ENCODE measurements at places on chromosomes 1 and 21.

DNA sequence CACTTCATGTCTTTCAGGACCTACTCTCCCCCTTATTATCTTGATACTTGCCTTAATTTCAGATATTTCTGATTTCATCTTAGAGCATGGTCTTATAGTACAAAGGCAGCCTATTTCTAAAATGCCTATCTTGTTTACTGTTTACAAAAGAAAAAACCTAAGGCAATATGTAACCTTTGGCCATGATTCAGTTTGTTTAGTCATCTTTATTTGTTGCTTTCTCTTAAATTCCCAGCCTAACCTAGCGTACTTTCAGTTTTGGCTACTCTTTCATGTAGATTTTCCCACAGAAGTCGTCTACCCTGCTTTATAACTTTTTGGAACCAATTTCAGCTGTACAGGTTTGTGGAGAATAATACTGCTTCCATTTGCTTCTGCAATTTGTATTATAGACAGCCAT is 81.8 kb downstream of the KIF1B start:
- no peak for DNase-seq

DNA sequence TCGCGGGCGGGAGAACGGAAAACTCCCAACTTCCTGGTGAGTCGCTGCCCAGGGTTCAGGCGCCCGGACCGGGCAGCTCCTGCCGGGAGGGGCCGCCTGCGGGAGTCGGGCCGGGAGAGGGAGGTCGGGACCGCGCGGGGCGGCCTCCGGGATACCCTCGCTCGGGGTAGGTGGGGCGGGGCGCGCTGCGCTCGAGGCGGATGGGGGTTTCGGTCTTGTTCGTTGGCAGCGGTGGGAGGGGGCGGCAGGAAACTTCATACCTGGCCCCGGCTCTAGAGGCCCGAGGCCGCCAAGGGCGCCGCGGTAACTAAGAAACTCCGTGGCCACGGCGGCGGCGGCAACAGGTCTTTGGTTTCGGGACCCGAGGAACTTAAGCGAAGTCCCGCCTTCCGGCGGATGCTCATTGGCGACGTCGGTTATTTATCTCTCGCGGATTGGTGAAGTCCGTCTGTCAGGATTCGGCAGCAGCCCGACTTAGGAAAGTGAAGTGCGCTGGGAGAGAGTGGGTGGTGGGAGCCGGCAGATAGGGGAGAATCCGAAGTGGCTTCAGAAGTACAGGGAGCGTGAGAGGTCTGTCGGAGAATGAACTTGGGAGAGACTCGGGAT is 546 bp downstream of the NEK7 start:
- DNase-seq: peak; percentile 94

- DNase-seq: no peak
Measured at GRCh38 chr1:176742322-176742721, 279.3 kb downstream of the PAPPA2 start.

GRCh38 chr1:56287721-56288120 is 291.6 kb downstream of the PLPP3 start:
- DNase-seq: no peak

DNA sequence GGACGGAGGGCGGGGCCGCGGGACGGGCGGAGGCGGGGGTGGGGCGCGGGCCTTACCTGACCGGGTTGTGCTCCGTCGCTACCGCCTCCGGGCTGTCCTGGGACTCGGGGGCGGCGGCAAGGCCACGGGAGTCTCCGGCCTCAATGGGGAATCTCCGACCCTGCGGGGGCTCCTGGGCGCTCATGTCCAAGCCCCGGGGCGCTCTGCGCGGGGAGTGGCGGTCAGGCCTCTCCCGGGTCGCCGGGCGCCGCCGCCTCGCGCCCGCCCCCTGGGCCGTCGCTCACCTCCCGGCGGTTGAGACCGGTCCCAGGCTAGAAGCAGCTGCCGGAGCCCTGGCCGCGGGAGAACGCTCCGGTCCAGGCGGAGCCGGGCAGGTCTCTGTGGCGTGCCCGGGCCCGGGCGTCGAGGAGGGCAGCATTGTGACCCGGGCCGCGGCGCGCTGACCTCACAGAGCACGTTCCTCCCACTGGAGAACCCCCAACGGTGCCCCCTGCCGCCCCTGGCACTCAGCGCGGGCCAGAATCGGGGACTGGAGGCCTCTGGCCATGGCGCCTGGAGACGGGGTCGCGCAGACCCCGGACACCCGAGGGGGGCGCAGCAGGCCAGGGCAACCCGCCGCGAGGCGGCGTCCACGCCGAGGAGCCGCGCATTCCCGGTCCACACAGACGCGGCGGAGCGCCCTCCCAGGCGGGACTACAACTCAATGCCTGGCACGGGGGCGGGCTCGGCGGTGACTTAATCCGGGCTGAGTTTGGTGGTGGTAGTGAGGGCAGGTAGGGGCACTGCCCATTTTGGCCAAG is 411 bp downstream of the FAM229A start:
- peak; percentile 33 for DNase-seq

- peak; percentile 51 for DNase-seq
Measured at GRCh38 chr21:39630827-39631226, 18.1 kb downstream of the B3GALT5 start.

- DNase-seq: peak; percentile 48
Measured at GRCh38 chr21:45080639-45081414, 6.4 kb downstream of the ADARB1 start.

DNA sequence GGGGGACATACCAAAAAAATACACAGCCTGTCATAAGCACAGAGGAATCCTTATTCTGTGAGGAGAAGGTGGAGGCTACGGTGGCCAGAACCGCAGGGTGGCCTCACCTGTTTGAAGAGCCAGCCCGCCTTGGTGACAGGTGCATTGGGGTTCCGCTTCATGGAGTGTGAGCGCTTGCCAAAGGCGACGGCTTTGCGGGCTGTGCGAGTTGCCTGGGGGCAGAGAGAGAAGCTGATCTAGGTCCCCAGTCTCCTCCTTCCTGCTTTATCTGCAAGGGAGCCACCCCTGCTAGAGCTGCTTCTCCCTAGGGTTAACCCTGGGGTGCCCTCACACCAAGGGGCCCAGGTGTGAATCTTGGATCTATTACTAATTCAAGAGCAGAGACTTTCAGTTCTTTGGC is 54.3 kb upstream of the GOLT1A start:
- DNase-seq: no peak

DNA sequence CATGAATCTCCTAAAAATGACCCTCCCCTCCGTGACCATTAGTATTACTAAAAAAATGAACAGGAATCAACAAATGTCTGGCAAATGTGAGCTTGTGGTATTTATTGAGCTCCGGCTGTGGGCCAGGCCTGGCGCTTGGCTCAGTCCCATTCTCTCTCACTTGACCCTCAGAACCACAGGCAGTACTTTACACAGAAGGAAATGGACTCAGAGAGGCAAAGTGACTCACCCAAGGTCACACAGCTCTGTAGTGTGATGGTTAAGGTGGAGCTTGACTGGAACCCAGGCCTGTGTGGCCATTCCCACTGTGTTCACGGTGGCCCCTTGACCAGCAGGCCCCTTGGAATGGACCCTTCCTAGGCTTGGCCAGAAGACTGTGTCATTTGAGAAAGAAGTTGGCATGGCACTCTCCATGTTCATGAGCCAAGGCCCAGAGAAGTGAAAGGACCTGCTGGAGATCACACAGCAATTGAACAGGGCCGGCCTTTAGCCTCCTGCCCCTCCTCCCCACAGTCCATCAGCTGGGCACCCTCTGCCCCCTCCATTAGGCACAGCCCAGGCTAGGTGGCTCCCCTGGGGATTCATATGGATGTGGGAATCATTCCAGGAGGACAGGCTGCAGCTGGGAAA is 32.1 kb downstream of the FAM151A start:
- no peak for DNase-seq

GRCh38 chr1:158155673-158156072 is 25.0 kb upstream of the CD1D start:
- no peak for DNase-seq

DNA sequence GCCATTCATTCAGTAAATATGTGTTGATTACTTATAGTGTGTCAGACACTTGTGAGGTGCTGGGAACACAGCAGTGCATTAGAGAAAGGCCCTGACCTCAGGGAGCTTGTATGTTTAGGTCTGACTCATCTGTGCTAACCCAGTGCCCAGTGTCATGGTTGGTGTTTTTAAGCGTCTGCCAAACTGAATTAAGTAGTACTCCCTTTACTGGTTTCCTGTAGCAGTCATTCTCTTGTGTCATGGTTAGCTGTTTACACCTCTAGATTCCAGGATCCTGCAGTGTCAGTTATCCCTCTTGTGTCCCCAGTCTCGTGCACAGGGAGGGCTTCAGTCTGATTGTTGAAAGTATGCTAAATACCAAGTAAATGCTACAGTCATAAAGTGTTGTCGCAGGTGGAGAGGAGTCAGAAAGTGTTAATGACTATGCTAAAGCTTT is 14.2 kb downstream of the UCK2 start:
- DNase-seq: peak; percentile 38

- no peak for DNase-seq
Measured at GRCh38 chr1:225950905-225951497, 10.0 kb upstream of the LEFTY2 start.

DNA sequence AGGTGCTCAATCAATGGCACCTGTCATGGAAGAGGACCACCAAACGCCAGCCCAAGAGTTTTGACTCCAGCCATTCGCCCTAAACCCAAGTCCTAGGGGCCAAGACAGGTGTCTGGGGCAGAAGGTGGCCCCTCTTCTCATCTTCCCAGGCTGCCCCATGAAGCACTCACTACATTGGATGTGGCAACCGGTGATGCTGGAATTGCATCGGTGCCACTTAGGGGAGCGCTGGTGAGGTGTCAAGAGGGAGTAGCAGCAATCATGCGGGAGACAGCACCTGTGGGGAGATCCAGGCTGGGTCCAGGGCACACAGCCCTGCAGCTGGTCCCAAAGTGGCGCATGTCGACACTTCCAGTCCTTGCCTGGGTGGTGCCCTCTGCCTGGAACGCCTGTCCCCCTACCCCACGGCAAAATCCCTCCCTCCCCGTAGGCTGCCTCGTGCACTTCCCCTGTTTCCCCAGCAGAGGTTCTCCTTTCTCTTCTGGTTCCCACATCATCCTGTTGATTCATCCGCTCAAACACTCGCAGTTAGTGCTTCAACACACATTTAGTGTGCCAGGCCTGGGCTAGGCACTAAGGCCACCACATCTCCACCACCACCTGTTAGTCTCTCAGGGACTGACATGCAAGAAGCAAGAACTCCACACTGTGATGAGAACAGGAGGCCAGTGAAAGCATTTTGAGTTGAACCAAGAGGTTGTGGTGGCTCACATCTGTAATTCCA is 18.5 kb downstream of the PLA2G2D start:
- peak; percentile 43 for DNase-seq

All from fibroblast of skin of scalp (primary cell).